CD4-positive, CD25-positive, alpha-beta regulatory T cell (primary cell): ENCODE measurements at places on chromosomes 5 and 9.
A peak's percentile ranks its signal among the peaks of the same experiment; 100 is the strongest.

- no peak for DNase-seq
These were observed 4.5 kb upstream of the CARD19 start for GRCh38 chr9:93091453-93092081.

GRCh38 chr5:172729588-172729987 is 41.4 kb downstream of the DUSP1 start:
- DNase-seq, result no peak

GRCh38 chr5:172164769-172165212 is 23.2 kb downstream of the STK10 start:
- no peak for DNase-seq

GRCh38 chr5:172283862-172284610 is 472 bp upstream of the UBTD2 start:
- peak; percentile 79 for DNase-seq

GRCh38 chr9:16000811-16001210 is 448.0 kb downstream of the CCDC171 start:
- DNase-seq, result no peak

DNA sequence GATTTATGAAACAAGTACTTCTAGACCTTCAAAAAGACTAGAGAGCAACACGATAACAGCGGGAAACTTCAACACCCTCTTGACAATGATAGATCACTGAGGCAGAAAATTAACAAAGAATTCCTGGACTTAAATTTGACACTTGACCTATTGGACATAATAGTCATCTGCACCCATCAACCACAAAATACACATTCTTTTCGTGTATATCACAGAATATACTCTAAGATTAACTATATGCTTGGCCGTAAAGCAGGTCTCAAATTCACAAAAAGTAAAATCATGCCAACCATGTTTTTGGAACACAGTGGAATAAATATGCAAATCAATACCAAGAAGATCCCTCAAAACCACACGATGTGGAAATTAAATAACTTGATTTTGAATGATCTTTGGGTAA is 559.4 kb downstream of the DNAH5 start:
- no peak for DNase-seq

- no peak for DNase-seq
These were observed at the start of gene SHC3 for GRCh38 chr9:89177944-89178829. Gene SHC3, minus strand, starts transcription at chr9:89178818. Its CDS starts 358 bp downstream, at chr9:89178460.

DNA sequence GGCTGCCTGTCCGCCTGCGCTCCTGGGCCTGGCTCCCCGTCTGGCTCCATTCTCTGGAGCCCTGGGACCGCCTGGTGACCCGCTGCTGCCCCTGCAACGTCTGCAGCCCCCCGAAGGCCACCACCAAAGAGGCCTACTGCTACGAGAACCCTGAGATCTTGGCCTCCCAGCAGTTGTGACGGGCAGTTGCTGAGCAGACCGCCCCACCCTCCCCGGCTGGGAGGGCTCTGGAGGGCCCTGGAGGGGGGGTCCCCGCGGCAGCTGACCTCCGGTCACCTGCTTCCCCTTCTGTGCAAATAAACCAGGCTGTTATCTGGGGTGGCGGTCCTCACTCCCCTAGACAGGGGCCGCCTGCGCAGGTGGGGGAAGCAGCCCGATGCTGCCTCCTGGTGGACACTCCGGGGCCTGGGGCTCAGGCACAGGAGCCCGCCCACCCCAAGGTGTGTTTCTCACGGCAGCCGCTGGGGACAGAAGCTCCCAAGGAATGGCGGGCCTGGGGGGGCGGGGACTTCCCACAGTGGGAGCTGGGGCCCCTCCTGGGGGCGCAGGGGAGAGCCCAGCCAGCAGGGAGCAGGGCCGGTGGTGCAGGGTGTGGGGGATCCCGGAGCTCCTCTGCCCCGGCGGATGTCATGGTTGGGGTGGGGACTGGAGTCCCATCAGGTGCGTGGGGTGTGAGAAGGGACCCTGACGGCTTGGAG is 4.7 kb upstream of the TUBB4B start:
- peak; percentile 87 for DNase-seq

DNA sequence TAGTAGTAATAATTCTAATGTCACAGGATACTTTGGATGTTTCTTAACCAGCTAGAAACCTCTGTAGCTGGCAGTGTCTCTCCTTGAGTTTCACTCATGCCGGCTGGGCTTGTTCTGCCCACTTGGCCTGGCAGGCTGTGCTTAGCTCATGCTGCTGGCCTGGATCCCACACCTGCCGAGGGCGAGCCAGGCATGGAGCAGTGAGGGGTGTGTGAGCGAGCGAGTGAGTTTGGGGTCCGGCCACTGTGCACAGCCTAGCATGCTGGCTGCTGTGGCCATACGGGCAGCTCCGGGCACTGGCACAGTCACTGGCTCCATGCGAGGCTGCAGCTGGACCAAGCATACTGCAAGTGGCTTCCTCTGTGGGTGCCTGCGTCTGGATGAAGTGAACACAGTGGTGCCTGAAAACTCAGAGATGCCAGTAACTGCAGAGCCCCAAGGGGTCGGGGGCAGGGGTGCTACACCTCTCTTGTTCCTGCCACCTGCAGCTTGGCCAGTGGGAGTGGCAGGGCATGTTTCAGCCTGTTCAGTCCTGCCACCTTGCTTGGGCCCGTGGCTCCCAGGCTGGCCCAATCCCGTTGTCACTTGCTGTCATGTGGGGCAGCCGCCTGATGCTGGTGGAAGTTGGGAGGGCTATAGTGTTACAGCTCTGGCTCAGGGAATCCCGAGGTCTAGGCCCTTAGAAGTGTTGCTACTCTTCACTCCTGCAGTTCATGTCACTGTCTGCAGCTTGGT is 9.9 kb downstream of the FSD1L start:
- DNase-seq, result no peak

- DNase-seq, result no peak
These were observed 120.2 kb downstream of the SSBP2 start for GRCh38 chr5:81630684-81631083.
